Activated CD4-positive, alpha-beta T cell treated with anti-CD3 and anti-CD28 coated beads, Interleukin-2, amount 10 ng/mL, durations not matched to agents 7 days and 5 days (primary cell): ENCODE measurements at places on chromosomes 1 and 21.

DNA sequence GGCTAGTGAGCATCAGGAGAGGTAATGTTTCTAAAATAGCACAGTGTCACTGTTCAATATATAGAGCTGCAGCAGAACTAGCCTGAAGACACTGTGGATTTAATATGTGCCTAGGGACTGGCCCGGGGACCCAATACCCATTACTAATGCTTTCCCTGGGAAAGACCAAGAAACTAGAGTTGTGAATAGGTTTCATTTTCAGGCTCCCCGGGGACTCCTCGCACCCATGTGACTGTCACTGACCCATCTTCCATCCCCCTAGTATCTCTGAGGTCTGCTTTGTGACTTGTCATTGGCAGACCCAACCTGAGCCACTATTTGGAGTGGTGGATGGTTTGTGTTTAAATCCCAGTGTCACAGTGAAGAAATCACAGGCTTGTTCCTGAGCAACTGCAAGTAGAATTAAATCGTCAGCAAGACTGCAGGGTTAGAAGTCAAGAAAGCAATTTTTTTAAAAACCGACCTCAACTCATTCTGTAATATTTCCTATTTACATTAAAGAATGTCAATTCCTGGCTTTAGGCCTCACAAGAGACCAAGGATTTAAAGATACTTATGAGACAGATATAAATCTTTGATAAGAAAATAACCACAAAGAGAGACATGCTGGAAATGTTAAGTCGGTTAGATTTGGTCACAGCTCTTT, 130.0 kb upstream of the TNR start:
- no peak for DNase-seq

GRCh38 chr1:38500352-38500751, 359.2 kb downstream of the RRAGC start:
- no peak for DNase-seq

DNA sequence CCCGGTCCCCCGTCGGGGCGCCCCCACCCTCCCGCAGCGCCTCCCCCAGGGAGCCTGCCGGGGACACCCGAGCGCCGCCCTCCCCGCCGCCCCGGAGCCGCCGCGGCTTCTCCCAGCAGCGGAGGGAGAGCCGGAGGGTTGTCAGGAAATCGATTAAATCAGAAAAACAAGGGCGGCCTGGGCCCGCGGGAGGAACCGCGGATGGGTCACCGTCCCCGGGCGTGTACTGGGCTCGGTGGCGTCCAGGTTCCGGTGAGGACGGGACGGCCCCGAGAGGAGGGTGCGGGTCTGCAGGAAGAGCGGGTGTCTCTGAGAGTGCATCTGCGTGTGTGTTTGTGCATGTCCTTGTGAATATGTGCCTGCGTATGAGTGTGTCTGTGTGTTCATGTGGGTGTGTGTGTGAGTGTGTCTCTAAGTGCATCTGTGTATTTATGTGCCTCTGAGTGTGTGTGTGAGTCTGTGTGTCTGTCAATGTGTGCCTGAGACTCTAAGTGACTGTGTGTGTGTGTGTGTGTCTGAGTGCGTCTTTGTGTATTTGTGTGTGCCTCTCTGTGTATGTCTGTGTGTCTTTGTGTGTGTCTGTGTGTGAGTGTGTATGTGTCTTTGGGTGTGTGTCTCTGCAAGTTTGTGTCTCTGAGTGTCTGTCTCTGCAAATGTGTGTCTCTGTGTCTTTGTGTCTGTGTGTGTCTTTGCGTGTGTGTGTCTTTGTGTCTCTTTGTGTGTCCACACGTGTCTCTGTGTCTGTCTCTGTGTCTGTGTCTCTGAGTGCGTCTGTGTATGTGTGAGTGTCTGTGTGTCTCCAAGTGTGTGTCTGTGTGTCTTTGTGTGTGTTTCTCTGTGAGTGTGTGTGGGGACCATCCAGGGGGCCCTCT, 1.1 kb downstream of the SPSB1 start:
- peak; percentile 45 for DNase-seq

- peak; percentile 62 for DNase-seq
These were observed 31.0 kb upstream of the CD1D start for GRCh38 chr1:158149577-158150269.

DNA sequence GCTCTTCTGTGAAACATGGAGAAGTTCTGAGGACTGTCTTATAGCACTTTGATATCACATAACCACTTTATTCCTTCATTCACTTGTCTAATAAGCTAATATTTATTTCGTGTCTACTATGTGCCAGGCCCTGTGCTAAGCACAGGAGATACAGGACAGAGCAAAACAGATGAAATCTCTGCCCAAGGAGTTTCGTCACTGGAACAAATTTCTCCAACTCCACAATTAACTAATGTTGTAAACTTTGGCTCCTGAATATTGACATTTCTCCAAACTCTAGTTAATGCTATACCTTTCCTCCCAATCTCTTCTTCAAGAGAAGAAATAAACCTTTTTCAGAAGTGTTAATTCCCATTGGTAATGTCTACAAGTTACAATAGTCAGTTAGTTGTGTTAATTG, 24.8 kb upstream of the OR10J5 start:
- DNase-seq = no peak

- no peak for DNase-seq
These were observed 28.1 kb downstream of the KCNA10 start for GRCh38 chr1:110490791-110491451.

GRCh38 chr1:217943361-217943760, 312.2 kb downstream of the SPATA17 start:
- DNase-seq = no peak

GRCh38 chr1:236472850-236473788, 50.7 kb upstream of the LGALS8 start:
- DNase-seq = no peak

DNA sequence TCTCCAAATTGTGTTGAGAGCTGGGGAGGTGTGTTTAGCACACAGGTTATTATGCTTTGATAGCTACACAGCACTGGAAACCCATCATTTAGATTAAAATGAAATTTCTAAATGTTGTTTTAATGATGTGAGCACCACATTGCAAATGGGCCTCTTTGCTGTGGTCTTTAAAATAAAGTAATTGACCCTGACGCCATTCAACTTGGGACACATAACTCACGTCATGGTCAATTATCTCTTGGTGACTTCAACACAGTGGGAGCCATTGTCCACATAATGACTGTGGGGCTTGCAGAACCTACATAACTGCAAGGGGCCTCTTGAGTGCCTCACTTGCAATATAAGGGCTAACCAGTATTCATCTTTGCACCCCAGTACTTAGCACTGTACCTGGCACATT, 280.4 kb downstream of the HLX start:
- no peak for DNase-seq

DNA sequence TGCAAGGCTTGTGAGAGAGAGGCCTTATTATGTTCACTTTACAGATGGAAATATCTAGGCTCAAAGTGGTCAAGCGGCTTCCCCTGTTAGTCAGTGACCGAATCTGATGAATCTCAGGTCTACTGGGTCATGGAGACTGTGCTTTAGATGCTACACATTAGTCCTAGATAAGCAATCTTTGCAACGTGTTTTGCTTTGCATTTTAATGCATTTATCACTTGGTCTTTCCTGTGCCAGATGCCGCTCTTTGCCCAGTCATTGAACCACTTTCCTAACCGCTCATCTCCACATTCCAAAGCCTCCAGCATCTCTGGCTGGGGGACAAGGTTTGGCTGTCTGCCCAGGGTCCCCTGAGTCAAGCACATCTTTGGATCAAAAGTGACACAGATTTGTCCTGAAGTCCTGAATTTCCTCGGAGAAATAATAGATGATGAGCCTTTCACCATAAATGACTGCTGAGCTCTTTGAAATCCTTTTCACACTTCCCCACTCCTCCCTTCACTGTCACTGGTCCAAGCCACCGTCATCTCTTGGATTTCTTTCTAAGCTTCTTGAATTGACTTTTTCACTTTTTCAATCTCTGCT, 96.0 kb upstream of the USP24 start:
- DNase-seq = no peak

GRCh38 chr1:11952455-11953109, 18.1 kb downstream of the PLOD1 start:
- no peak for DNase-seq
